ENCODE measurements at places on chromosomes 6 and 20.

DNA sequence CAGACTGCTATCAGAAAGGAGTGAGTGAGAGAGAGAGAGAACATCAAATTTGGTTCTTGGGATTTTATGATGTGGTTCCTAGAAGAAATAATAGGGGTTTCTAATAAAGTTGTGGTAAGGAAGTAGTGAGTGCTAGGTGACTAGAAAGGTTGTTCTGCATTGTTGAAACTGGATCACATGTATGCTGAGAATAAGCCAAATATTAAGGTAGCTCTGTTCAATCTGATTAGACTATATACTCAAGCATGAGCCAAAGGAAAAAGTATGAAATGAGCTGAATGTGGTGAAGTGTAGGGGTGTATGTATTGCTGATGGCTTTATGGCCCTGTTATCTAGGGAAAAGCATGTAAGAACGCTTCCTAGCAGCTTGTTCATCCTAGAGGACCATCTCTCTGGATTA lies 63.0 kb upstream of the IMPG1 start:
- DNase-seq: no peak

DNA sequence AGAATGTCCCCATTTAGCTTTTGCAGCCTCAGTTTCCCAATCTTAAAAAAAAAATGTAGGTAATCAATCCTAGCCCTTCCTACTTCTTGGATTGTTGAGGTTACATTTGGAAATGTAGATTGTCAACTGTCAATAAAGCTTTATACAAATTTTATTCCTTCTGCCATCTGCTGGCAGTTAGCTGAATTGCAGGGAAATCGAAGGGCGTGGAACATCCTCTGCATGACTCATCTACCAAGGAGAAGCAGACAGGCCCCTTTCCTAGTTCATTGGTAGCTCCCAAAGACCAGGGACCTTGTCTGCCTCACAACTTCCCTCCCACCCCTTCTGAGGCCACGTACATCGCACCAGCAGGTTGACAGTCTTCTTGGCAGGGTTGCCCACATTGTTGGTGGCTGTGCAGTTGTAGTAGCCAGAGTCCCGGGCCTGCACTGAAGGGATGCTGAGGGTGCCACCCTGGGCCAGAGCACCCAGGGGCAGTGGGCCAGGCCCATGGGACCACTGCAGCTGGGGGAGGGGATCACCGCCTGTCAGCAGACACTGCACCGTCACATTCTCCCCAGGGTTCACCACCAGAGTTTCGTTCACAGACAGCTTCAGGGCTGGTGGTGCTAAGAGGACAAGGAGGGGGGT lies 43.6 kb downstream of the MDGA1 start:
- no peak for DNase-seq

GRCh38 chr6:35911871-35912653 lies 8.8 kb downstream of the SRPK1 start:
- DNase-seq: no peak

DNA sequence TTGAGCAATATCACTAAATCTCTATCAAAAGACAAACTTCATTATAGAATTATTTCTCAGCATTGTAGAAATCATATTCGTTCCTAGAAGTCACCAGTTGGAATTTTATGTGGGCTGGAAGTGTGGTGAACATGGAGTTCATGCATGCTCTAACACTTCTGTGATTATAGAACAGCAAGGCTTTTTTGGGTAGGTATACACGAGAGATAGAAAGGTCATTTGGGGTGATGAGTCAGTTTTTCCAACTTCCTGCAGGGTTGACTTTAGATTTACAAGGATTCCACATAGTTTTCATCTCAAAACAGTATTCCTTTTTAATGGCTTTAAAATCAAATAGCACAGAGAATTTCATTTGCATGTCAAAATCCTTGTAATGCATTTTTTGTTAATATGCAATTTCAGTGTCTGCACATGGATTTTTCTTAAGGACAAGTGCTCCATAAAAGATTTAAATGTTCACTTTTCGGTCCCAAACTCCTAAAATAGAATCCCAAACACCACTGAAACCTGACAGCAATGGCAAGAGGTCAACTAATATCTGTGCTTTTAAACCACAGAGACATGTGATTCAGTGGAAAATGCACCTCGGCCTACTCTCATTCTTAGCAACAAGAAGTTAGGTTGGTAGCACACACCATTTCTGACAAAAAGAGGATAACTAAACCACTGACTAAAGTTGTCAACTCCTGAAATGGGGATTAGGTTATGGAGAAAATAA lies 211.0 kb downstream of the MOXD1 start:
- no peak for DNase-seq

DNA sequence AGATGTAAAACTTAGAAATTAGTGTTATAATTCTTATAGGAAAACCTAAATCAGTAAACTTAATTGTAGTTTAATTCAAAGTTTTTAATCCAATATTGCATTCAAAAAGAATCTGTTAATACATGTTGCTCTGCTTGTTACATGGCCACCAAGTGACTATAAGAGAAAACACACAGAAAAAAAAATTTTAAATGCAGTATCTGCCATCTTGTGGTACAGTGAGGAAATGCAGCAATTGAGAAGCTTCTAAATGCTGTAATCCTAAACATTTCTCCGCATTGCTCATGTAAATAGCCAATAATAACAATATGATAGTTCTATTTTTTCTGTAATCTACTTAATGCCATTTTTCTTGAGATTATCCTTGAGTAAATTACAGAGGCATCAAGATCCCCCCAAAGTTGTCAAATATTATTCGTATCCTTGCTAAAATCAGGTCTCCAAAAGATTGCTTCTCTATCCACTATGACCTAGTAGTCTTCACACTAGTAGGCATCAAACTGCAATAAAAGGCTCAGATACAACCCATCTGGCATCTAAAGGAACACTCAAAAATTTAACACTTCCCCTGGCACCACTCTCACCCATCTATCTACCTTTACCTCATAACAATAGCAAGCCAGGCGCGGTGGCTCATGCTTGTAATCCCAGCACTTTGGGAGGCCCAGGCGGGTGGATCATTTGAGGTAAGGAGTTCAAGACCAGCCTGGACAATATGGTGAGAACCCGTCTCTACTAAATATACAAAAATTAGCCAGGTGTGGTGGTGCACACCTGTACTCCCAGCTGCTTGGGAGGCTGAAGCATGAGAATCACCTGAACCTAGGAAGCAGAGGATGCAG lies 34.6 kb downstream of the HDAC2 start:
- peak; percentile 60 for DNase-seq

- DNase-seq: no peak
Observed at GRCh38 chr20:50198180-50198666, 7.6 kb downstream of the CEBPB start.

DNA sequence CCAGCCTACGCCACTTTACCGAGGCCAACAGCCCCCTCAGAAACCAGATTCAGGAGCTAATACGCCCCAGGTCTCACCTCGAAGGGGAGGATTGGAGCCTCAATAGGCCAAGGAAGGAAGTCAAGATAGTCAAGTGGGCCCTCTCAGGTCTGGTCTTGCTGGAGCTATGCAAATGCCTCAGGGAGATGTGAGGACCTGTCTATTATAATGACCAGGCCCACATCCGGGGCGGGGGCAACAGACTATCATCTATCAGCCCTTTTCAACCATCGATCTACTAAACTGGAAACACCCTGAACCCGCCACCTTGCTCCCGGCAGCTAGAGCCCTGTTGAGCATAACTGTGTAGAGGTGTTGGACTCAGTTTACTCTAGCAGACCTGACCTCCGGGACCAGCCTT lies 12.7 kb upstream of the GSTA3 start:
- DNase-seq: no peak

- DNase-seq: no peak
Observed at GRCh38 chr20:20224806-20225205, 143.1 kb upstream of the INSM1 start.

DNA sequence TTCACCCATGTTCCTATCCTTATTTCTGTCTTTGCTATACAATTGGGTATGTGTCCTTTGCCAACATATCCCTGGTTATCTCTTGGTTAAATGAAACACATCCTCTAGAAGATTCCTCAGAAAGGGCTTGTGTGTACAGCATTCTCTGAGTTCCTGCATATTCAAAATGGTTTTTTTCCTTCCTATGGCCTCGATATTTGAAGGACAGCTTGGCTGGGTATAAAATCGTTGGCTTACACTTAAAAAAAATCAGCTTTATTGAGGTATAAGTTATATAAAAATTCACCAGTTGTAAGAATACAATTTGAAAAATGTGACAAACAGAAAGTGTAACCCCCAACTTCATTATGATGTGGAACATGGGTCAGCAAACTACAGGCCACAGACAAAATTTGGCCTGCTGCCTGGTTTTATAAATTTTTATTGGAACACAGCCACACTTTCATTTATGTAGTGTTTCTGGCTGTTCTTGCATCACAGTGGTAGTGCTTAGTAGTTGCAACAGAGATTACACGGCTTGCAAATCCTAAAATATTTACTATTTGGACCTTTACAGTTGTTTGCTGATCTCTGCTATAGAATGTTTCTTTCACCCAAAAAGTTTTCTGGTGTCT lies 16.7 kb downstream of the PCMT1 start:
- no peak for DNase-seq

GRCh38 chr6:116326181-116326671 lies 44.5 kb upstream of the DSE start:
- no peak for DNase-seq

- no peak for DNase-seq
Observed at GRCh38 chr6:149293244-149293643, 24.3 kb upstream of the TAB2 start.

DNA sequence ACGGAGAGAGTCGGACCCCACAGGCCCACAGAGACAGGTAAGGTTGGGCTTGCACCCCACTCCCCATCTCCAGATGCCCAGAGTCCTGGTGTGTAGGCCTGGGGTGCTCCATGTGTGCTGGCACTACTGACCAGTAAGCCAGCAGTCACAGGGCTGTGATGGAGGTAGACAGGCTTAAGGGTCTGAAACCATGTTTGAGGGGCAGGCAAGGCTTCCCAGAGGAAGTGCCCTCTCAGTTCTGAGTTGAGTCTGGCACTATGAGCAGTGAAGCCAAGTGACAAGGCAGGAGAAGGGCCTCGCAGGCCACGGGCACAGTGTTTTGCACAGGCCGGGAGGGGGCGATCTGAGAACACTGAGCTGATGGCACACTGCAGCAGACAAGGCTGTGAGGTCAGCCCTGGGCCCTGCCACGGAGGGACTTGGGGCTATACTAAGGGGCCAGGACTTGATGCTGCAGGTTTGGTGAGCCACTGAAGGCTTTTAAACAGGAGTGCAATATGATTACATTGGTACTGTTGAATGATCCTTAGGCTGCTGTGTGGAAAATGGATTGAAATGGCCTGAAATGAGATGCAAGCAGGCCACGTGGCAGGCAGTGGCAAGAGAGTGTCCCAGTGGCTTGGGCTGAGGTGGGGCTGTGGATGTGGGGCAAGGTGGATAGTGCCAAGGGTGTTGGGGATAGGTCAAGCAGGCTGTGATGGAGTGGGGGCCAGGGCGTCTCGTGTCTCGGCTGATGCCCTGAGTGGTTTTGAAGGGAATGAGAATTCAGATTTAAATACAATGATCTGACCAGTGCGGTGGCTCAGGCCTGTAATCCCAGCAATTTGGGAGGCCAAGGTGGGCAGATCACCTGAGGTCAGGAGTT lies 20.3 kb downstream of the TTBK1 start:
- DNase-seq: peak; percentile 15

DNA sequence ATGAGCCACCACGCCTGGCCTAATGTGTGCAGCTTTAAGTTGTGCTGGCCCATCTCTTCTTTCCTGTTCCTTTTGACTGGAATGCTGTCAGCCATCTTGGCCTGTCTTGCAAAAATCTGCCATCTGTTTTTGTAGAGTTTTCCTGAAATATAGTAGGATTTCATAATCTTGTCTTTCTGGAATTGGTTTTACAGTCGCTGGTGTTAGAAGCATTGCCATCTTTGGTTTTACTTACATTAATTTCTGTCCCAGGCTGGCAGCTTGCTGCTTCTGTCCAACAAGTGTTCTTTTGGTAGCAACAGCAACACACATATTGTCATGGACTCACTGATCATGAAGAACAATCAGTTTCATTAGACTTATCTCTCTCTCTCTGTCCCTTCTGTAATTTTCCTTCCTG lies 29.1 kb upstream of the TULP1 start:
- DNase-seq: no peak

DNA sequence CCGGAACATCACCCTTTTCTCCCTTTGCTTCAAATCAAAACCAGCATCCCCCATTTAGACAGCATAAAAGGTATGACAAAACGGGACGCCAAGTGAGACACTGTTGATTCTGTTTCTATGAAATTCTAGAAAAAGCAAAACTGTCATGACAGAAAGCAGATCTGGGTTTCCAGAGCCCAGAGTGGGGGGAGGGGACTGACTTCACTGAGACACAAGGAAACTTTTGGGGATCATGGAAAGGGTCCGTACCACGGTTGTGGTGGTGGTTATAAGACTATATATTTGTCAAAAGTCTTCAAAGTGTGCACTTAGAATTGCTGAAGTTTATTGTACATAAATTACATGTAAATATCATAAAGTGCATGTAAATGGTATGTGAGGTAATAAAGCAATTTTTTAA lies 82.6 kb downstream of the SLC22A3 start:
- no peak for DNase-seq

DNA sequence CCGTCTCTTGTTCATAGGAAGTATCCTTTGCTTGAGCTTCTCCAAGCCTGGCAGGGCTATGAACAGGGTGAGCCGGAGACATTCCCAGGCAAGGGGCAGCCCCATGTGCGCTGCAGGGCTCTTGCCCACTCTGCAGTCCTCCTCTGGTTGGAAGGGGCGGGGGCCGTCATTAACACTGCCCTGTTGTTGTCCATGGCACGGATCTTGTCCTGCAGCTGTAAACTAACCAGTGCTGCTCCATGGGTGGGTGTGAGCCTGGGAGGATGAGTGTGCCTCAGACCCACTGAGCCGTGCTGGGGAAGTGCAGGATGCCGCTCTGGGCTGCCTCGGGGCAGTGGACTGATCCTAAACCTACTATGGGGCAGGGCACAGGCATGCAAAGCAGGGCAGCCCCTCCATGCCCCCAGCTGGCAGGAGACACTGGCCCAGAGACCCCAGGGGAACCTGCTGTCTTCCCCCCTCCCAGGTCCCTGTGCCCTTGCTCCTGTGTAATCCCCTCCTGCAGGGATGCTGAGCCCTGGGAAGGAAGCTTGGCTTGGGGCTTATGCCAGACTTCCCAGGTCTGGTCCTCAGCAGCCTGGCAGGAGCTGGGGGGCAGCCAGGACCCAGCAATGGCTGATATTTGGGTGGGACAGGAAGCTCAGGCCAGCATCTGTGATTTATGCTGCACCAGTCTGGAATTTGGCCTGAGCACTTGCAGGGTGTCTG lies 8.5 kb downstream of the EBF4 start:
- DNase-seq: no peak

- no peak for DNase-seq
Observed at GRCh38 chr6:88141561-88142296, 24.4 kb downstream of the CNR1 start.

Data from SHP77 treated with DMSO at 0.1 percent for 48 hours (cell line).